Endodermal cell (in vitro differentiated cells): ENCODE measurements at places on chromosomes 13 and 19. TPM values are rescaled to one million over a fixed set of nuclear protein-coding genes. Genes with fewer than 3 reads are reported as not detected.

DNA sequence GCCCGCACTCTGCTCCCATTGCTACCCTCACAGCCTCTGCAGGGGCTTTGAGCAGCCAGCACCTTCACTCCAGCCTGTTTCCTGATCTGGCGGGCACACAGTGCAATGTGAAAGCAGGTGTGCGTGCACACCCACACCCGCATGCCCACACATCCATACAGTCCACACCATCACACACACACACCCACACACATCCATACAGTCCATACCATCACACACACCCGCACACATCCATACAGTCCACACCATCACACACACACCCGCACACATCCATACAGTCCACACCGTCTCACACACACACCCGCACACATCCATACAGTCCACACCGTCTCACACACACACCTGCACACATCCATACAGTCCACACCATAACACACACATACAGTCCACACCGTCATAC is 28.0 kb downstream of the PIAS4 start:
- no peaks in the 10 kb centered on the region for H3K27me3 ChIP-seq
- H3K4me3 ChIP-seq, result no peak overlapping the region
- no peaks in the 10 kb centered on the region for H3K4me1 ChIP-seq
- DNase-seq, result no peak
- H3K36me3 ChIP-seq, result peaks cover 20% of the 10 kb centered on the region

The GPR12 gene
- not detected in 2 replicates for total RNA-seq

GRCh38 chr19:52343548-52343947 is 7.5 kb downstream of the ZNF610 start:
- peaks cover 22% of the 10 kb centered on the region for H3K36me3 ChIP-seq
- H3K27me3 ChIP-seq, result no peaks in the 10 kb centered on the region
- DNase-seq, result peak; percentile 91
- H3K4me3 ChIP-seq, result no peak overlapping the region

DNA sequence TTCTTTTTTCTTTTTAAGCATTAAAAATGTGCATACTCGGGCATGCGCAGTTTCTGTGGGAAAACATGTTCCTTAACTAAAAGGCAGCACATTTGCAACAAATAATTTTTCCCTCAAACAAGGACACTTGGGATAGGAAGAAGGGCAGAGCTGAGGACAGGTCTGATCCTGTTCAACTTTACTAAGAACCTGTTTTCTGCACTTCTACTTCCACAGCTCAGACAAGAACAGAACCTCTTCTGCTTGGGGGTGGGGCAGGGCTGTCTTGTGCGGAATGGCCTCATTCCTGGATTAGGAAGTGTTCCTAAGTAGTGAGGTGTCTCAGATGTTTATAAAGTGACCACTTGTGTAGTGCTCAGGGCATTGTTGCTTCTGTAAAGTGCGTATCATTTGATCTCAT is 18.3 kb downstream of the SAFB start:
- H3K4me1 ChIP-seq, result no peaks in the 10 kb centered on the region
- no peak overlapping the region for H3K27ac ChIP-seq
- peaks cover 71% of the 10 kb centered on the region for H3K36me3 ChIP-seq
- DNase-seq, result no peak

DNA sequence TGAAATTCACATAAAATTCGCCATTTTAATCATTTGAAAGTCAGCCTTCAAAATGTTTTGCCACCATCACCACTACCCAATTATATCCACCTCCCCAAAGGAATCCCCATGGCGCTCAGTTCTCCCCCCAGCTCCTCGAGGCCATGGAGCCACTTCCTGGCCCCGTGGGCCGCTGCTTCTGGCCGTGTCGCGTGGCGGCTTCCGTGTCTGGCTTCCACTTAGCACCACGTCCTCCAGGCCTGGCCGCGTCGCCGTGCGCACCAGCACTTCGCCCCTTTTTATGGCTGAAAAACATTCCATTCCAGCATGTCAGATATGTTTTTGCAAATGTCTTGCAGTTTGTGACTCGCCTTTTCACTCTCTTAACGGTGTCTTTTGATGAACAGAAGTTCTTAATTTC is 46.7 kb upstream of the DCUN1D2 start:
- no peaks in the 10 kb centered on the region for H3K4me1 ChIP-seq
- no peak overlapping the region for H3K27ac ChIP-seq
- DNase-seq, result no peak
- H3K4me3 ChIP-seq, result no peak overlapping the region
- H3K36me3 ChIP-seq, result peaks cover 21% of the 10 kb centered on the region
- no peaks in the 10 kb centered on the region for H3K27me3 ChIP-seq

The IRS2 gene
- total RNA-seq, result 23.6 to 37.0 TPM (median 23.7 TPM) in 3 replicates

The PSG2 gene
- not detected in 2 replicates for total RNA-seq

The TMED1 gene
- 19.7 to 22.8 TPM (median 22.3 TPM) in 3 replicates for total RNA-seq

DNA sequence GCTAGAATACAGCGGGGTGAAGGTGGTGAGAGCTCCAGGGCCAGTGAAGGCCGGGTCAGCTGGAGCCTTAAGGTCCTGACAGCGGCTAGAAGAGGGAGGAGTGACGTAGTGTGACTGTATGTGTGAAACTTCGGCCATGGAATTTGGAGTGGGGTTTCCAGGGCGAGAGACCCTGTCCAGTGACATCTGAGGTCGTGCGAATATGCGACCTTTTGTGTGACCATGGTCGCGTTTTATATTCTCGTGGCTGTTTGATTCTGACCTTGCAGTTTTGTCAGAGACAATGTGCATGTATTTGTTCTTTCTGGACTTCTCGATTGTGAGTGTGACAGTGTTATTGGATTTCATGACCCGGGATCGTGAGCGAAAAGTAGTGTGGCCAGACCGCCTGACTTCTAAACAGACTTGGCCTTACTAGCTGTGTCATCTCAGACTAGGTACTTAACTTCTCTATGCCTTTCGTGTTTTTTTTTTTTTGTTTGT is 405 bp upstream of the ZNF569 start:
- H3K4me3 ChIP-seq, result peak overlapping the region; percentile 97
- H3K27ac ChIP-seq, result no peak overlapping the region
- no peak for DNase-seq
- H3K4me1 ChIP-seq, result no peaks in the 10 kb centered on the region
- H3K36me3 ChIP-seq, result peaks cover 35% of the 10 kb centered on the region

- DNase-seq, result no peak
- H3K36me3 ChIP-seq, result no peaks in the 10 kb centered on the region
- H3K27ac ChIP-seq, result peak overlapping the region; percentile 74
Measured at GRCh38 chr13:24038405-24038804, 122.1 kb upstream of the SPATA13 start.

- DNase-seq, result peak; percentile 58
- no peak overlapping the region for H3K4me3 ChIP-seq
- peaks cover 12% of the 10 kb centered on the region for H3K36me3 ChIP-seq
- peak overlapping the region; percentile 57 for H3K27ac ChIP-seq
- no peaks in the 10 kb centered on the region for H3K27me3 ChIP-seq
Measured at GRCh38 chr19:8441725-8442544, 2.8 kb upstream of the HNRNPM start.

The C13orf42 gene
- total RNA-seq, result 25.0 and 27.7 TPM in 2 replicates

The F10 gene
- total RNA-seq, result 32.2 to 37.6 TPM (median 32.4 TPM) in 3 replicates

DNA sequence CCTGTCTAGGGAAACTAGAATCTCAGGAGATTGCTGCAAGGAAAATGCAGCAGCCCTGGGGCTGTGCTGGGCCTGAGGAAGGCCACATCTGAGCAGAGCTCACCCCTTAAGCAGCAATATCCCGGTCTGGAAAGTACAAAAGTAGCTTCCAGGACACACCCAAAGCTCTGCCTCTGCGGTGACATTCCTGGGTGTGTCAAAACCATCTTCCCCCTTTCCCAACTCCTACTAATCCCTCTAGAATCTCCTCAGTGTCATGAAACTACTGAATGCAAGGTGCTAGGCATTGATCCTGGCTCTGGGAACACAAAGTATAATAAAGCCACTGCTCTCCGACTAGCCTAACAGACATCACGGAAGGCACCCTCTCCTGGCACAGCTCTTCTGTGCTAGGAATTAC is 5.0 kb downstream of the PBX4 start:
- no peak for DNase-seq
- no peak overlapping the region for H3K4me3 ChIP-seq
- no peaks in the 10 kb centered on the region for H3K36me3 ChIP-seq
- no peak overlapping the region for H3K27ac ChIP-seq
- H3K4me1 ChIP-seq, result no peaks in the 10 kb centered on the region
- no peaks in the 10 kb centered on the region for H3K27me3 ChIP-seq

GRCh38 chr19:36489920-36490415 is 607 bp upstream of the ZNF566 start:
- H3K36me3 ChIP-seq, result no peaks in the 10 kb centered on the region
- H3K4me1 ChIP-seq, result no peaks in the 10 kb centered on the region
- H3K4me3 ChIP-seq, result peak overlapping the region; percentile 87
- peak overlapping the region; percentile 97 for H3K27ac ChIP-seq
- H3K27me3 ChIP-seq, result no peaks in the 10 kb centered on the region

DNA sequence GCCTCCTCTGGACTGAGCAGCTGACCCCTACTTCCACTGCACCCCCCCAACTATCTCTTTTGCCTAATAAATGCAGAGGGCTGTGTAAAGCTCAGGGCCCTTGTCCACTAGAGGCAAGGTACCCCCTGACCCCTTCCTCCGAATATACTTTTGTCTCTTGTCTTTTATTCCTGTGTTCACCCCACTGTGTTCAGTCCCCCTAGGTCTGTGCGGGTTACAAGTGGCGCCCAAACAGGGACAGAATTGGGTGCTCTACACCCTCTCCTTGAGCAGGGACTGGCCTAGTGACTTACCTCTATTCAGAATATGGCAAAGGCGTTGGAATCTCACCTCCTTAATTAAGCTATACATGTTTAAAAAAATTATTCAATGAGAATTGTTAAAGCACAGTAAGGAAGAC is 15.0 kb downstream of the ZNF350 start:
- no peaks in the 10 kb centered on the region for H3K27me3 ChIP-seq
- no peak for DNase-seq
- no peaks in the 10 kb centered on the region for H3K4me1 ChIP-seq
- no peak overlapping the region for H3K27ac ChIP-seq

- H3K27me3 ChIP-seq, result no peaks in the 10 kb centered on the region
- no peak for DNase-seq
- no peaks in the 10 kb centered on the region for H3K36me3 ChIP-seq
- no peak overlapping the region for H3K27ac ChIP-seq
- H3K4me3 ChIP-seq, result no peak overlapping the region
- peaks cover 15% of the 10 kb centered on the region for H3K4me1 ChIP-seq
Measured at GRCh38 chr13:98664047-98664446, 87.1 kb upstream of the STK24 start.

The RASL11A gene
- 0.34 to 1.2 TPM (median 1.1 TPM) in 3 replicates for total RNA-seq

The PRSS57 gene
- not detected in 3 replicates for total RNA-seq

- H3K36me3 ChIP-seq, result no peaks in the 10 kb centered on the region
- H3K4me1 ChIP-seq, result no peaks in the 10 kb centered on the region
- no peak overlapping the region for H3K27ac ChIP-seq
- H3K27me3 ChIP-seq, result no peaks in the 10 kb centered on the region
- H3K4me3 ChIP-seq, result no peak overlapping the region
- no peak for DNase-seq
Measured at GRCh38 chr13:64413529-64413928, 2816.6 kb downstream of the PCDH9 start.

The PRR36 gene
- 7.6 and 9.5 TPM in 2 replicates for total RNA-seq

- H3K27ac ChIP-seq, result no peak overlapping the region
- no peak for DNase-seq
- no peaks in the 10 kb centered on the region for H3K27me3 ChIP-seq
- no peak overlapping the region for H3K4me3 ChIP-seq
Measured at GRCh38 chr13:107447591-107447990, 767.7 kb downstream of the LIG4 start.

DNA sequence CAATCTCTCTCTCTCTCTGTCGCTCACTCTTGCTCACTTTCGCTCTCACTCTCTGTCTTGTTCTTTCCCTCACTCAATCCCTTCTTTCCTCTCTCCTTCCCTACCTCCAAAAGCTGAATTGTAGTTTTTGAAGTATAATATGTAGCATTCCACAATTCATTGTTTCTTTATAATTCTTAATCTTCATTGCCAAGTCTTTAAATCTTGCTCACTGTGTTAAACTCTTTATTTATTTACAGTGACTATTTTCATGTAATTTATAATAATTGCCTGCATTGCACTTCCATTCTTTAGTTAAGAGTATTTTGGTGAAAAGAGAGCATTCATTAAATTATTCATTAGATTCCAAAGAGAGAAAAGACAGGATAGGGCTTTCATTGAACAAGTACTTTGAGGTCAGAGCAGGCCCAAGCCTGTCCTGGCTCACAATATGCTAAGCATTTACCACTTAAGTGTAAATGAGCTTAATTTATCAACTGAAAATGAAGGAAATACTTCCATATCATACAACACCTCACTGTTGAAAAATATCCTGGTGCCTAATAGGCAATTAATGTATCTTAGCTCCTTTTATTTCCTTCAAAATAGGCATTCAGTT is 257.4 kb upstream of the SLITRK1 start:
- no peaks in the 10 kb centered on the region for H3K27me3 ChIP-seq
- no peak overlapping the region for H3K4me3 ChIP-seq
- DNase-seq, result no peak
- no peak overlapping the region for H3K27ac ChIP-seq
- H3K4me1 ChIP-seq, result no peaks in the 10 kb centered on the region

DNA sequence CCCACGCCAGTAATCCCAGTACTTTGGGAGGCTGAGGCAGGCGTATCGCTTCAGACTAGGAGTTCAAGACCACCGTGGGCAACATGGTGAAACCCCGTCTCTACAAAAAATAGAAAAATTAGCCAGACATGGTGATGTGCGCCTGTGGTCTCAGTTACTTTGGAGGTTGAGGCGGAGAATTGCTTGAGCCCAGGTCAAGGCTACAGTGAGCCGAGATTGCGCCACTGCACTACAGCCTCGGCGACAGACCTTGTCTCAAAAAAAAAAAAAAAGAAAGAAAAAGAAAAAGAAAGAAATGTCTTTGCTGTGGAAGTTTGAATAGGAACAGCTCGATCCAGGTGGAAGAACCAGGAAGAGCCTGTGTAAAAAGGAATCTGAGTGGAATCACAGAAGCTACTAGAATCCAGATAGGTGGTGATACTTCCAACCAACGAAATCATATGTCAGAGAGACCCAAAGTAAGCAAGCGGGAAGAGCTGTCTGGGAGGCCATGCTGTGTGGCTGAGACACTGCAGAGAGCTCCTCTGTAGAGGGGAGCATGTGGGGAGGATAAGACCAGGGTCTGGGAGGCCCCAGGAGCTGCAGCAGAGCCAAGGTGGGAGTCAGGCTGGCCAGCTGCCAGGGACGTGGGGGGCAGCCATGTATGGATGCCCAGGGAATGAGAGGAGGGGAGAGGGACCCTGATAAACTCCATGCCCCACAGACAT is 21.1 kb downstream of the LATS2 start:
- H3K4me3 ChIP-seq, result no peak overlapping the region
- H3K4me1 ChIP-seq, result peaks cover 7% of the 10 kb centered on the region
- H3K36me3 ChIP-seq, result peaks cover 64% of the 10 kb centered on the region
